ENCODE measurements at places on chromosomes 11 and 22. TPM values are rescaled to one million over a fixed set of nuclear protein-coding genes. Genes with fewer than 3 reads are reported as not detected.

The FGF3 gene
- total RNA-seq, result not detected

The CHEK2 gene
- total RNA-seq, result 13.5 TPM

The NXPE2 gene
- total RNA-seq, result not detected

DNA sequence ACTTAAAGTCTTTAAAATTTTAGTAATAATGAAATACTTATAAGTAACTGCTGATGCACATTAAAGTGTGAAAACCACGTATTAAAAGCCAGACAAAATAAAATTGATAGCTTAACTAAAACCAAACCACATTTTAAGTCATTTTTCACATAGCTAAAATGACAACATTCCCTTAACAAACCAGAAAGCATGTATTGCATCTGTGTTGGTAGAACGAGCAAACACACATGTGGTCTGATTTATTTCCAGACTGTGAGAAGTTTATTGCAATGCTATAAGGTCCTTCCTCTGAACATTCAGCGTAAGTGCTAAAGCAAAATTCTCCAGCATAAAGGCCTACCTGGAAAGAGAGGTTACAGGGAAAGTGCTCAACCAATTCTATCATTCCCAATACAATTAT is 57.8 kb downstream of the ARHGAP20 start:
- DNase-seq, result no peak

DNA sequence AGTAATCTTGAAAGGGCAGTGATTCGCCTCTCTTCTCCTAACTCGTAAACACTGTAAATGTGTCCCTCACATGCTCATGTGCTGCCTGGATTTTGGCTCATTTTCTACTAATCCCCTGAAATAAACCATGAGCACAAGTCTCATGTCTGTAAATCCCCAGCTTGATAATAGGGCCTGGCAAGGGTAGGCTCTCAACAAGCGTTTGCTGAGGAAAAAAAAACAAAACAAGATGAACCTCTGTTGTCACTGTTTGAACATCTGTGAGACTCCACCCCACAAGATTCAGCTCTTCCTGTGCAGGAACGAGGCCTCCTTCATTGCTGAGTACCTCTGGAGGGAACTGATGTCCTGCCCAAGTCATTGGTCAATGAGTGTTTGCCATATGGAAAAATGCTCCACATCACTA is 4.5 kb upstream of the CYB5R2 start:
- no peak for DNase-seq

GRCh38 chr11:126612671-126613070 is 257.2 kb downstream of the ST3GAL4 start:
- DNase-seq, result no peak

Measured in activated B cell treated with CpG ODN at 0.5 μM for 24 hours (primary cell).